CD4-positive, CD25-positive, alpha-beta regulatory T cell (primary cell): ENCODE measurements at places on chromosomes 6 and 20. TPM values are rescaled to one million over a fixed set of nuclear protein-coding genes. Genes with fewer than 3 reads are reported as not detected.

HLA-G gene
- 1.5 TPM for polyA plus RNA-seq

PTPRT gene
- not detected for polyA plus RNA-seq

ADGB gene
- not detected for polyA plus RNA-seq

CLDN20 gene
- polyA plus RNA-seq, result not detected

HAO1 gene
- not detected for polyA plus RNA-seq

PLN gene
- 0.25 TPM for polyA plus RNA-seq

REPS1 gene
- 25.0 TPM for polyA plus RNA-seq

KIF25 gene
- not detected for polyA plus RNA-seq

SPATA2 gene
- polyA plus RNA-seq, result 3.4 TPM

NMBR gene
- polyA plus RNA-seq, result not detected
